ENCODE measurements at places on chromosomes 6 and 20.

DNA sequence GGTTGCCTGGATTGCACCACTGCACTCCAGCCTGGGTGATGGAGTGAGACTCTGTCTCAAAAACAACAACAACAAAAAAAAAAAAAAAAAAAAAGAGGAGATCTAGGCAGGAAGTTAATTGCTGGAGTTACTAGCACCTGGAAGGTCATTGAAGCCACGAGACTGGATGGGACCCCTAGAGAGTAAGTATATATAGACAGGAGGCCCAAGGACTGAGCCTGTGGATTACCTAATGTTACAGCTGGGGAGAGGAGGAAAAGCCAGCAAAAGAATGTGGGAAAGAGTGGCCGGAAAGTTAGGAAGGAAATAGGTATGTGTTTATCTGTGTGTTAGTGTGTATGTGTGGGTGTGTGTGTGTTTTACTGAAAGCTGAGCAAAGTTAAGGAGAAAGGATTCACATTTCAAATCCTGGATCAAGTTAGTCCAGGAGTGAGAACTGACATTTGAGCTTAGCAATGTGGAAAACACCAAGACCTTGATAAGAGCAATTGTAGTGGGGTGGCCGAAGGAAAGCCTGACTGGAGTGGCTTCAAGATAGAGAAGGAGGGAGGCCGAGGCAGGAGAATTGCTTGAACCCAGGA, 38.4 kb downstream of the ANKRD6 start:
- no peak for DNase-seq

DNA sequence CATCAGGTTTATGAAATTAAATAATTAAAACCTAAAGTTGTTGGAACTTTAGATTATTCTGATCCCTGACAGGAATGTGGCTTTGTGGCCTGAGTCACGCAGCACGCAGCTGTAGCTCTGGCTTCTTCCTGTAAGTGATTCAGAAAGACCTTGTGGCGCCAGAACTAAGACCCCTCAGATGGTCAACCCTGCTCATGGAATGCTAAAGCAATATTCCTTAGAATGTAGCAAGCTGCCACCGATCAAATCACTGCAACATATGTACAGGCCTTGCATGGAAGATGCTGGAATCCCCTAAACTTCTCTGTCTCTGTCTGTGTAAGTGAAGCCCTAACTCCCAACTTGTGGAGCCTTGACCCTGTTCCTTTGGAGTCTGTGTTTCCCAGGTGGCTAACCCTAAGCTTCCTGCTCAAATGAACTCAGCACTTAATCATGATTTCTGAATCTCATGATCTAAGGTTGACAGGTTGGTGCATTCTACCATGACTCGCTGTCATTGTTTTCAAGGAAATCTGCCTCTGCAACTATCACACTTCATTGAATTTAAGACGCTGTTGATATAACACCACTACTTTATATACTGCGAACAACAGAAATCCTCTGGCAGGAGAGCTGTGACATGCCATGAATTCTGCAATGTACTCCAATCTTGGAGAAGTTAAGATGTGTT, 111.2 kb upstream of the CST7 start:
- DNase-seq, result no peak

DNA sequence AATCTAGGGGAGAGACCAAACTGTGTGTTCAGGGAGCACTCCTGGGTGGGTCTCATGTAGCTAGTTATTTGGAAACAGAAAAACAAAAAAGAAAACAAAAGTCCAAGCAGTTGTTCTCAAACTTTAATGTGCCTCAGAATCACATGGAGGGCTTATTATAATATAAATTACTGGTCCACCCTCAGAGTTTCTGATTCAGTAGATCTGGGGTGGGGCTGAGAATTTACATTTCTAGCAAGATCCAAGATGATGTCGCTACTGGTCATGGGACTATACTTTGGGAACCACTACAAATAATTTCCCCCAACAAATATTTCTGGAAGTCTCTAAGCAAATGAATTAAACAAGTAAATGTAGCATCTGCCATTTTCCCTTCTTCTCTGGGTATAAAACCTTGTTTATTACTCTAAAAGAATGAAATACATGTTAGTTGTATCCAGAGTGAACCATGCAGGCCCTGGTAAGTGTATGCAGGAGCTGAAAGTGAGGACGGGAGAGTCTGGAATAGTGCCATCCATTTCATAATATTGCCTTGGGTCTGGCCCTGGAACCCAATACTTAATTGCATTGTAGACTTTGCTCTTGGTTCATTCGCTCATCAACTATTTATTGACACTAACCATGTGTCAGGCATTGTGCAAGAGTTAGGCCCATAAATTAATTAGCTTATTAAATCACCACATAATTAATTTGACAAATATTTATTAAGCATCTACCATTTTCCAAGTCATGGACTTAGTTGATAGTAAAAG, 490.8 kb downstream of the EPM2A start:
- no peak for DNase-seq

- no peak for DNase-seq
Observed at GRCh38 chr6:151911401-151911800, 103.9 kb downstream of the ESR1 start.

- DNase-seq, result no peak
Observed at GRCh38 chr6:112281821-112282615, 27.7 kb upstream of the LAMA4 start.

GRCh38 chr6:85135376-85136094, 314.3 kb upstream of the NT5E start:
- no peak for DNase-seq

- DNase-seq, result no peak
Observed at GRCh38 chr6:42552380-42552779, 11.4 kb upstream of the UBR2 start.

- no peak for DNase-seq
Observed at GRCh38 chr20:51628533-51629398, 86.2 kb upstream of the NFATC2 start.

Data from stimulated activated CD4-positive, alpha-beta T cell treated with anti-CD3 and anti-CD28 coated beads, Interleukin-4, amount 100 ng/mL, for 1 hour (primary cell).